Astrocyte of the hippocampus (primary cell): ENCODE measurements at places on chromosomes 7 and 10.

- DNase-seq: no peak
Observed at GRCh38 chr7:141359262-141359661, 191.9 kb upstream of the AGK start.

- peak; percentile 77 for DNase-seq
Observed at GRCh38 chr7:155296788-155297516, 726 bp upstream of the INSIG1 start.

- no peak for DNase-seq
Observed at GRCh38 chr10:123556736-123557135, 109.4 kb upstream of the GPR26 start.

DNA sequence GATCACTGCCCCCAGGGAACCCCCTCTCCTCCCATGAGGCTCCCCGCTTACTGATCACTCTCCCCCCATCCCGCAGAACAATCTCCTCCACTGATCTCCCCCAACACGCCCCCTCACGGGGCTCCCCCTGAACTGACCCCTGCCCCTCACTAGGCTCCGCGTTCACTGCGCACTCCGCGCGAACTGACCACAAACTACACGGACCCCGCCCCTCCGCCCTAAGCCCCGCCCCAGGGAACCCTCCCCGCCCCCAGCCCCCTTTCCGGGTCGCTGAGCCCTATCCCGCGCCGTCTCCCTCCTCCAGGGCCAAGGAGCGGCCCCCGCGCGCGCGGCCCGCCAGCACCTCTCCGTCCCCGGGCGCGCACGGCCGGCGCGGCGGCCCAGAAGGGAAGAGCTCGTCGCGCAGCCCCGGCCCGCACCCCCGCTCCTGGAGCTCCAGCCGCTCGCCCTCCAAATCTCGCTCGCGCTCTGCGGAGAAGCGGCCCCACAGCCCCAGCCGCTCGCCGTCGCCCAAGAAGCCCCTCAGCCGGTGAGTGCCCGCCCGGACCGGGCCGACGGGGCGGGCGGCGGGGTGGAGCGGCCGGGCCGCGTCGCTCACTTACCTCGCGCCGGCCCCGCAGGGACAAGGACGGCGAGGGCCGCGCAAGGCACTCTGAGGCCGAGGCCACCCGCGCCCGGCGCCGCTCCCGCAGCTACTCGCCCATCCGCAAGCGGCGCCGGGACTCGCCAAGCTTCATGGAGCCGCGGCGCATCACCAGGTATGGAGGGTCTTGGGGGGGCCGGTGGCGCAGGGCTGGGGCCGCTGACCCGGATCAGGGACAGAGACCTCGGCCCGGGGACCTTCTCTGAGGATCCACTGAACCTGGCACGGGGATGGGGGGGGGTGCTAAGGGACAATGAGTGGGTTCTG is 19.9 kb upstream of the HSPB1 start:
- DNase-seq: peak; percentile 41

DNA sequence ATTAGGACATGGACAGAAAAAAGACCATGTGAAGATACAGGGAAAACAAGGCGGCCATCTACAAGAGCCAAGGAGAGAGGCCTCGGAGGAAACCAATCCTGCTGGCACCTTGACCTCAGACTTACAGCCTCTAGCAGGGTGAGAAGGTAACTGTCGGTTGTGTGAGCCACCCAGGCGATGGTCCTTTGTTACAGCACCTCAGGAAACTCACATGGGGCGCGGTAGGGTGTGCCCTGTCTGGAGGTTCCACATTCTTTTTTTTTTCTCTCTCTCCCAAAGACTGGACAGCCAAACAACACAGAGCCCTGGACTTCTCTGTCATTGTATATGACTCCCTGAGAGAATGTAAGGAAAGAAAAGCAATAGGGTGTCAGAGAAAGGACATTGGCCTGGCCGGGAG is 163.2 kb downstream of the KCNMA1 start:
- no peak for DNase-seq

DNA sequence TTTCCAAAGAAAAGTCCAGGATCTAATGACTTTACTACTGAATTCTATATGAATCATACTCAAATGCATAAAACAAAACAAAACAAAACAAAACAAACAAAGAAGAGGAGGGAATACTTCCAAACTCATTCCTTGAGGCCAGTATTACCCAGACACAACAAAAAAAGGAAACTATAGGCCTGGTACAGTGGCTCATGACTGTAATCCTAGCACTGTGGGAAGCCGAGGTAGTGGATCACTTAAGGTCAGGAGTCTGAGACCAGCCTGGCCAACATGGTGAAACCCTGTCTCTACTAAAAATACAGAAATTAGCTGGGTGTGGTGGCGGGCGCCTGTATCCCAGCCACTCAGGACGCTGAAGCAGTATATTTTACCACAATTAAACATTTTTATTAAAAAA is 114.6 kb downstream of the NRBF2 start:
- no peak for DNase-seq

DNA sequence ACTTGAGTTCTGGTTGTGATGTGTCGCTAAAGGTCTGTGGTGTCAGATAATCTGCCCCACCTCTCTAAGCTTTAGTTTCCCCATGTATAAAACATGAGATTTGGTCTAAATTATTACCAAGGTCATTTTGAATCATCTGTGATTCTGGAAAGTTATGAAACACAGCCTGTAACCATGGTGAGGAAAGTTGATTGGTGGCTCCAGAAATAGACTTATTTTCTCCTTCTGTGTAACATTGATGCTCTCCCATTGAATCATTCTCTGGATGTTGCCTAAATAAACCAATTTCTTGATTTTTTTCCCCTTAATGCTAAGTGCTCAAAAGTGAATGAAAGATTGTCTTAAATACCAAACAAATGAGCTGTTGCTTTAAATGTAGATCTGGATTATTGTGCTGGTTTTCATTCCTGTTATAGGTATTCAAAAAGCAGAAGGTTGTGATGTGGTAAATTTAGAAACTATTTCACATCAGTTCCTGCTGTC is 30.0 kb upstream of the PCGF5 start:
- DNase-seq: peak; percentile 39

DNA sequence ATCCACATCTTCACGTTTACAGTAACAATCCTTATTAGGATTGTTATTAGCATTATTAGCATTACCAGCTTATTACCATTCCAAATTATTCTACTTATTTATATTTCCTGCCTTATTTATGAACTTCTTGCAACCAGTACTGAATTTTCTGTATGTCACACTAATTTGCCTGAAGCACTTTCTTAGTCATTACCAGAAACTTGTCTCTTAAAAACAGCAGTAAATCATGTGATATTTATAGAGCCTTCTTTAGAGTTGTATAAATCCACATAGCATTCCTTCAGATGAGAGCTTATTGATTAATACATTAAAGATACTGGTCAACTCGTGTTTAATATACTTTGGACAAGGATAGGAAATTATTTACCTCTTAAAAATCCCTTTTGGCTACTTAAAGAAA is 618.6 kb downstream of the SUGCT start:
- DNase-seq: no peak

DNA sequence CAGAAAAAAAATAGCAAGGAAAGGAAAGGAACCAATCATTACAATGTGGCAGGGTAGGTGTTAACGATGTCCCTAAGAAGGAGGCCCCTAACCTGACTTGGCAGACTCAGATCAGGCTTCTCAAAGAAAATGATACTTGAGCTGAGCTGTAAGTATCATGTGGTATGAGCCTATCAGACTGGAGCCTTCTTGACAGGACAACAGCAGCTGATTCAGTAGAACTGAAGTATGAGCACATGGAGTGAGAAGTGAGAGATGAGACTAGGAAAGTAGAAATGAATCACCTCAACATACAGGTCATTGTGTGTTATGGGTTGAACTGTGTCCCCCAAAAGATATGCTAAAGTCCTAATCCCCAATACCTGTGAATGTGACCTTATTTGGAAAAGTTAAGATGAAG is 66.3 kb downstream of the MTERF1 start:
- no peak for DNase-seq

DNA sequence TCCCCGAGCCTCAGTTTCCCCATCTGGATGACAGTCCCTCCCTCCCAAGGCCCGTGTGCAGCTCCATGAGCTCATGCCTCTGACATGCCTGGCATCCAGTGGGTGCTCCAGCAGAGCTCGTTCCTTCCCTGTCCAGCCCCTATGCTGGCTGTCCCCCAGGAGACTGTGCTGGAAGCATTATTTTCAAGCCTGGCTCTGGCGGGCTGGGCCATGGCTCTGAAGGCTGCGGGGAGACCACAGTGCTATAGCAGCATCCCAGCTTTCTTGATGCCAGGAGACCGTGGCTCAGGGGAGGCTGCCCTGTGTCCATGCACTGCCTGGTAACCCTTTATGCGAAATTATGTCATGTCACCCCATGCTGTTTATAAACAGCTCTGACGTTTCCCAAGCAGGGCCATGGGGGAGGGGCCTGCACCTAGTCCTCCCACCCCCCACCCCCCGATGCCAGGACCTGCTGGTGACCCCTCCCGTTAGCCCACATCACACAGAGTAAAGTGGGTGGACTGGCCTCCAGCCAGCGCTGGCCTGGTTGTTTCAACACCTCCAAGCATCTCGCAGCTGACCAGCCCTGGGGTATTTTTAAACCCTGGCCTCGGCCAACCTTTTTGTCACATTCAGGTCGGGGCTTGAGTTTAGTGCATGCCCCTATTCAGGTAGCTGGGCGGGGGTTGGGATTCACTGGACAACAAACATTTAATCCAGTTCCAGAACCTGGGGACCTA is 105.9 kb upstream of the ZNF716 start:
- no peak for DNase-seq

GRCh38 chr10:46028584-46029460 is 1.6 kb downstream of the NCOA4 start:
- DNase-seq: peak; percentile 74

GRCh38 chr10:47311932-47312662 is 10.2 kb upstream of the GDF2 start:
- peak; percentile 88 for DNase-seq

DNA sequence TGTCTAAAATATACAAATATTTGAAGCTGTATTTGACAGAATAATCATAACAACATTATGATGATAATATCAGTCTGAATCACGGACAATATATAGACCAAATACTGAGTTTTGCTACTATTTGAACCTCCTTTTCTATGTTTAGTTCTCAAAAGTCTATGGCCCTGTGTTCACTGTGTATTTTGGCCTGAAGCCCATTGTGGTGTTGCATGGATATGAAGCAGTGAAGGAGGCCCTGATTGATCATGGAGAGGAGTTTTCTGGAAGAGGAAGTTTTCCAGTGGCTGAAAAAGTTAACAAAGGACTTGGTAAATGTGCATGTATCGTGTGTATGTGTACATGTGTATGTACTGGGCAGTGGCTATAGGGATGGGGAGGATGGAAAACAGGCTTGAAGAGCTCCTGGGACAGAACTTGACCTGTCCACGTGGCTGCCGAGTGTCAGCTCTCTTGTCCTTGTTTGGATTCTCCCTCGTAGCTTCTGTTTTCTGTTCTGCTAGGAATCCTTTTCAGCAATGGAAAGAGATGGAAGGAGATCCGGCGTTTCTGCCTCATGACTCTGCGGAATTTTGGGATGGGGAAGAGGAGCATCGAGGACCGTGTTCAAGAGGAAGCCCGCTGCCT is 4.2 kb downstream of the CYP2C18 start:
- DNase-seq: no peak

DNA sequence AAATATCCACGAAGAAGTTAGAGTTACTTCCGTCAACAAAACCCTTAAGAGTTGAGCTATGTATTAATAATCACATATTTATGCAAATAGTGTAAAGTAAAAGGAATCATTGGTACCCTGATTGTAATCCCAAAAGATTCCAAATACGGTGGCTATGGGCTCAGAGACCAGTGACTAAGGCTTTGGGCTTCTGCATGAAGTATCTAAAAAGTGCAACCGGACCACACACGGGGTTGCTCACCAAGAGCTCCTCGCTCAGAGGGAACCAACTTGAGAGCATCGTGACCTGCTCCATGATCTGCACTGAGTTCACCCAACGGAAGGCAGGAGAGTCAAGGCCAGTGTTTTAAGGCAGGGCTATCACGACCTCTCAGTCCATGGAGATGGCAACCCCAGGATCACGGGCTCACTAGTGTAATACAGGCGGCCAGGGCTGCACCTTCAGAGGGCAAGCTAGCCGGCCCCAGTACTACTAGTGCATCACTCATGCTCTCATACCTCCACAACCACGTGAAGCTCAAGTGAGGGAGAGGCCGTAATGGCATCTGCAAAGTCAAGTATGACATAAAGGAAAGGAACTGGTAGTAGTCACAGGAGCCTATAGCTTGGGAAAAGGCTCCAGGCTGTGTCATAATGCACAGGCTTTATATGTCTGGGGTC is 77.1 kb upstream of the CAMK2B start:
- no peak for DNase-seq

GRCh38 chr7:6015917-6016652 is 7.0 kb downstream of the AIMP2 start:
- DNase-seq: peak; percentile 79

DNA sequence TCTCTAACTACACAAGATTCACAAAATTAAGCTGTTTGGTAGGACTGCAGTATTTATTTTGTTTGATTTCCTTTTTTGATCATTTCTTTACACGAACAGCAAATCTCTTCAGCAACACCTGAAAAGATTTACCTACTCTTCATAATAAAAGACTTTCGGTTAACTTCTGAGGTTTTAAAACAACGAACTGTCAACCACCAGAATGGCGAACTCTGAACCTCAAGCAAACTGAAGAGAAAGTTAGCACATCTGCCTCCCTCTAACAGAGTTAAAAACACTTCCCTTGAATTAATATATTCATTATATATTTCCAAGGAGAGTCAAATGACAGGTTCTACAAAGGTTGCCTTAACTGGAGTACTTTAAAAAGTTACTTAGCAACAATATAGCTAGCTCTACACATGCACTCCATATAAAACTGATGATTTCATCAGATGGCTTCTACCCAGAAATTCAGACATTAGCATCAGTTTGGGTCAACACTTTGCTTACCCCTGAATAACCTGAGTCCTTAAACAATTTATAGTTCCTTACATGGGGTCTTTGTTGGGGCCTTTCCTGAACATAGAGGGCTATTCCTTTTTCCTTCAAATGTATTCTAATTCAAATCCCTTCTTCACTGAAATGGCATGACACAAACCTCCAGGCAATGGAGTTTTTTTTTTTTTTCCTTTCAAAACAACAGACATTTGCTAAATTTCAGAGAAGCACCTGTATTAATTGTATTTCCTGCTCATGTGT is 118.3 kb downstream of the SEM1 start:
- DNase-seq: no peak

DNA sequence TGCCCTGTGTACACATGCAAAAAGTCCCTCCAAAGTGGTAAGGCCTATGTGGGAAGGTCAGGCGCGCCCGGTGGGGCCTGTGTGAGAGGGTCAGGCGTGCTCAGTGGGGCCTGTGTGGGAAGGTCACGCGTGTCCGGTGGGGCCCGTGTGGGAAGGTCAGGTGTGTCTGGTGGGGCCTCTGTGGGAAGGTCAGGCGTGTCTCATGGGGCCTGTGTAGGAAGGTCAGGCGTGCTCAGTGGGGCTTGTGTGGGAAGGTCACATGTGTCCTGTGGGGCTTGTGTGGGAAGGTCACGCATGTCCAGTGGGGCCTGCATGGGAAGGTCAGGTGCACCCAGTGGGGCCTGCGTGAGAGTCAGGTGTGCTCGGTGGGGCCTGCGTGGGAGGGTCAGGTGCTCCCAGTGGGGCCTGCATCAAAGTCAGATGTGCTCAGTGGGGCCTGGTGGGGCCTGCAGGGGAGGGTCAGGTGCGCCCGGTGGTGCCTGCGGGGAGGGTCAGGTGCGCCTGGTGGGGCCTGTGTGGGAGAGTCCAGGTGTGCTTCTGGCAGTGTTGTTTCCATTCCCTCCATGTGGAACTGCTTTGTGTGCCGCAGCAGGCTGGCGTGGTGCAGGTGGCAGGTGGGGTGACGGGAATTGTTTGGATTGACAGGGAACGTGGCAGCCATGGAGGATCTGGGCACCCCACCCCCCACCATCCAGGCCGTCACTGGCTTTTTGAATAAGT is 15.4 kb downstream of the LRRC27 start:
- DNase-seq: no peak
